Stimulated activated CD4-positive, alpha-beta T cell treated with anti-CD3 and anti-CD28 coated beads, Interleukin-12 subunit alpha, Interleukin-12 subunit beta, amount 100 ng/mL, for 24 hours (primary cell): ENCODE measurements at places on chromosomes 13 and 19.

DNA sequence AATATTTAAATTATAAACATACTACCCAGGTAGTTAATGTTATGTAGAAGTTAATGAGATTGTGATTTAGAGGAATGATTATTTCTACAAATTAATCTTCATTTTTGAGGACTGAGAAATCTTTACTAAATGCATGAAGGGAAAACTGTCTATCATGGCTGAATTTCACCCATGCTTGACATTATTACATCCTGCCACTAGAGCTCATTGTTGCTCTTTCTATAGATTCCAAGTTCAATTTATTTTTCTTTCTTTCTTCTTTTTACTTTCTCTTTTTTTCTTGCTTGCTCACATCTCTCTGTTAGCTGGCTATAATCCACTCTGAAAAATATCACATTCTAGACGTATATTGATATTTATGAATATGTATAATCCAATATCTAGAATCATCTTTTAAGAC lies 505.0 kb upstream of the KLHL1 start:
- DNase-seq: no peak

- no peak for DNase-seq
Measured at GRCh38 chr13:23805122-23805521, 84.1 kb downstream of the MIPEP start.

- no peak for DNase-seq
Measured at GRCh38 chr13:42883771-42884467, 102.5 kb downstream of the FAM216B start.

DNA sequence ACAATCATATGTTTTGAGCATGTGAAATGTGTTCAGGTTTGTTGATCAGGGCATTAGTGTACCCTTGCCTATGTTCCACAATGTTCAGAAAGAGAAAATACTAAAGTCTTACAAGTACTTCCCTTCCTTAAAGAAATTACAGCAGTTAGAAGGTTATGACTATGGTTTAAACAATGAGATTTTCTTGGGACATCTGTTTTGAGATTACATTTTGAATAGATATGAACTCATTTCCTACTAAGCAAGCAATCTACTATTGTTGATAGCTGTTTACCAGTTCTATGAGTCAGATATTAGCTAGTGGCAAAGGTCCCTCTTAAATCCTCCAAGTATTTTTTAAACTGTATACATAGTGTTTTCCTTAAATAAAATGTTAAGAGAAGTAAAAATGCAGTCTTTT lies 241.3 kb downstream of the DACH1 start:
- DNase-seq: no peak

DNA sequence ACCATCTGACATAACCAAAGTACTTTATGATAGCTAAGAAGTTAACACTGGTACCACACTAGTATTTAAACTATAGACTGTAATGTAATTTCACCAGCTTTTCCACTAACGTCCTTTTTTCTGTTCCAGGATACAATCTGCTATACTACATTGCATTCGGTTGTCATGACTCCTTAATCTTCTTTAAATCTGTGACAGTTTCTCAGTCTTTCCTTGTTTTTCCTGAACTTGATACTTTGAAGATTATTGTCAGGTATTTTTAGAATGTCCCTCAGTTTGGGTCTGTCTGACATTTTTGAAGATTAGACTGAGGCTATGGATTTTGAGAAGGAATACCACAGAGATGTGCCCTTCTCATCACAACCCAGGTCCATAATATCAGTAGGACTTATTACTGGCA lies 36.6 kb downstream of the NUFIP1 start:
- DNase-seq: no peak

DNA sequence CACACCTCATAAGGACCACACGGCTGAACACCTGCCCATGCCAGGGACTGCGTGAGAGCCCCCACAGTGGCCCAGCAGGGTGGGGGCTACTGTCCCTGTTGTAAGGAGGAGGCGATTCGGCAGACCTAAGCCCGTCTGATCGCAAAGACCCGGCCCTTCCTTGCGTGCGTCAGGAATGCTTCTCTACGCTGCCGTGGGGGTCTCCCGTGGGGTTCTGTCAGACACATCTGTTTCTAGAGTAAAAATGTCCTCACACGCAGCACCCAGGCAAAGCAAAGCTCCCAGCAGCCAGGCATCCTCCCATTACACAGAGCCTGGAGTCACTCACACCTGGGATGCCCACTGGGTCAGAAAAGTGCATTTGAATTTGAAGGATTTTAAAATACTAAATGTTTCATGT lies 147.7 kb upstream of the SOX1 start:
- no peak for DNase-seq

DNA sequence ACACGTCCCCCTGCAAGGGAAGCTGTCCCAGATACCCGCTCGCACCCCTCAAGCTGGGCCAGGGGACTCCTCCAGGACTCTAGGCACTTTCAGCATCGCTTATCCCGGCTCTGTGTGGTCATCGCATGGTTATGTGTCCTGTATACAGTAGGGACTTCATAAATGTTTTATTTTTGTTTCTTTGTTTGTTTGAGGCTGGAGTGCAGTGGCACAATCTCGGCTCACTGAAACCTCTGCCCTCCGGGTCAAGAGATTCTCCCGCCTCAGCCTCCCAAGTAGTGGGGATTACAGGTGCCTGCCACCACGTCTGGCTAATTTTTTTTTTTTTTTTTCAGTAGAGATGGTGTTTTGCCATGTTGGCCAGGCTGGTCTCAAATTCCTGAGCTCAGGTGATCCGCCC lies 7.5 kb downstream of the ANGPTL8 start:
- no peak for DNase-seq

GRCh38 chr13:42275098-42275471 lies 3.1 kb downstream of the AKAP11 start:
- no peak for DNase-seq

DNA sequence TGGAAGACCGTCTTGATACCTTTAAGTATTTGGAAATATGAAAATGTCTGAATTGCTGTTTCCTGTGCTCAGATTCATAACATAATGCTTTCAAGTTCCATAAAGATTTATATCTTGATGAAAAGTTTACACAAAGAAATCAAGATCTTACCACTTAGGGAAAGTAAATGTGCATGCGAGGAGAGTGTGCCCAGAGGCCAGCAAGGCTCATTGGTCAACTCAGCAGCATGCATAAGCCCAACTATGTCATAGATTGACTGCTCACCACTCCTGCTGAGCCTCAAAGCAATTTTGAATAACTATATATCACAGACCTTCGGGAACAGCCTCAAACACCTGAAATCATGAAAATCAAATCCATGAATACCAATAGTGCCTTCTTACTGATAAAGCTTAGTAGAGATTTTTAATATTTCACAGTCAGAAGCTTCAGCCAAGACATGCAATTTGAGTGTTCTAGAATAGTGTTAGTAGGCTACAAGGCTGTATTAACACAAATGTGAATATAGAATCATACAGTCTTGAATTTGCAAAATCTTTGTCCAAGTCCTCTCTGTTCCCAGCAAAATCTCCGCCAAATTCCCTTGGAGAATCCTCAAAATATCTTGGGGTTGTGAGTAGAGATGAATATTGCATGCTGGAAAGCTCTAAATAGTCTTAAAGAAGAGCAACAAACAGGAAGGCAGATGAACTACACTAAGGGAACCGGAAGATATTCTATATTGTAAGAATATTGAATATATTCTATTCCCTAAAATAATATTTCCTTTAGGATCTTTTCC lies 124.1 kb downstream of the DCLK1 start:
- no peak for DNase-seq

GRCh38 chr13:112058519-112058873 lies 8.5 kb upstream of the SOX1 start:
- DNase-seq: no peak

DNA sequence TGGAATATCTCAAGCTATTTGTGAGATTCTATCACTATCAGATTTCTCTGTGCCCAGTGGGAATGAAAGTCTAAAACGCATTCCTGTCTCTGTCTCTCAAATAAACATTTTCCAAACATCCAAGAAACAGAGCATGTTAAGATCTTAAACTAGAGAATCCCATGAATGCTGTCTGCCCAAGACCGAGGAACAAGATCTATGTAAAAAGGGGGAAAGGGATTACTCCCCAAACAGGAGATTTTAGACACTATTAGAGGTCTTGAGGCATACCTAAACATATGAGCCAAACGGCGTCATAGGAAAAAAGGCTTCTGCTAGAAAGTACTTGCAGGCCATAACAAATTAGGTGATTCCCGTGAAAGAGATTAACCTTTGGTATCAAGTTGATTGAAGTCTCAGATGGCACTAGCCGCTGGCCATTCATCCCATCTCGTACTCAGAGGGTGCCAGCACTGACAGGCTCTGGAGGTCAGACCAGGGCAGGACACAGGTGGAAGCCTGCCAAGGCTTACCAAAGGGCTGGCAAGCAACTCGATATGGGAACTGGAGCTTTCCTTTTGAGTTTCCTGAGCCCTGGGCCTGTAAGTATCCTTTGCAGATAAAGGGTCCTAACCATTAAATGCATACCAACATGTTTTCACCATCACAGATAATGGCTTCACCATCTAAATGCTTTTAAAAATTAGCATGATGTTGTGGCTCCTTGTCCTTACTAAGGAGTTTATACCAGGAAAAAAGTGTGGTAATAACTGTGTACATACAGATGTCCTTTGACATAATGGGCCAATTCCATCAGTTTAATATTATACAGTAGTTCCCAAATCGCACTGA lies 225.2 kb downstream of the FOXO1 start:
- no peak for DNase-seq

DNA sequence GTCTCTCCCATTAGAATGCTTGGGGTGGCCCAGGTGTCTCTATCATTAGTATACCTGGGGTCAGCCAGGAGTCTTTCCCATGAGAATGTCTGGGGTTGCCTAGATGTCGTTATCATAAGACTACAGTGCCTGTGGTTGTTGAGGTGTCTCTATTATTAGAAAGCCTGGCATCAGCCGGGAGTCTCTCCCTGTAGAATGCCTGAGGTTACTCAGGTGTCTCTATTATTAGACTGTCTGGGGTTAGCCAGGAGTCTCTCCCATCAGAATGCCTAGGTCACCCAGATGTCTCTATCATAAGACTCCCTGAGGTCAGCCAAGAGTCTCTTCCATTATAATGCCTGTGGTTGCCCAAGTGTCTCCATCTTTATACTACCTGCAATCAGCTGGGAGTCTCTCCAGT lies 1541.1 kb downstream of the UQCRFS1 start:
- DNase-seq: no peak

DNA sequence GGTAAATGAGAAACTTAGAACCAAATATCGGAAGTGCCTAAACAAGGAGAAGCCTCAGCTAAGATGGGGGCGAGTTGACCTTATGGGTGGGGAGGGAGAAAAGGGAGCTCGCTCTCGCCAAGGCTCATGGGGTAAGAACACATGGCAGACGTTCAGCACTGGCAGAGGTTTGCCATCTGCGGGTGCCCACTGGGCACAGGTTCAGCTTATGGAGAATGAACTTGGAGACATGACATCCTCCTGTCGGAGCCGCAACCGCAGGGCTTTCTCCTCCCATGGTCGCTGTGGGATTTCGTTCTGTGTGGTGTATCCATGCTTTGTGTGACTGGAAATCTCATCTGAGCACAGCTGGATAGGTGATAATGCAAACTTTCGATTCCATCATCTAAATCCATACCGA lies 36.1 kb upstream of the PEPD start:
- DNase-seq: no peak

DNA sequence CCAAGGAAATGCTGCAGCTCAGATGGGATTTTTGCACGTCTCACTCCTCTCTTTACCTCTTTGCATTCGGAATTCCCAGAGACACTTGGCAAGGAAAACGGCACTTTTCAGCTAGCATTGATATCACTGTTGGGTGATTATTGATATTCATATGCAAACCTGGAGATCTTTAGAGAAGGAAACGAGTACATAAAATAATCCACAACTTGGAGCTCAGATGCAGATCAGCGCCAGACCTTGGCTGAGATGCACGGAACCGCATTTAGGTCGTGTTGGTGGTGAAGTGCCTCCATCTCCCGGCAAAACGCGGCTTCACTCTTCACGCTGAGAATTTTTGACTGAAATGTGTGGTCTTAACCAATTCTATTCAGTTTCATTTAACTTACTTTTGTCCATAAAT lies 77.2 kb upstream of the ARHGEF7 start:
- no peak for DNase-seq

GRCh38 chr19:40302224-40303011 lies 17.3 kb upstream of the AKT2 start:
- DNase-seq: no peak

DNA sequence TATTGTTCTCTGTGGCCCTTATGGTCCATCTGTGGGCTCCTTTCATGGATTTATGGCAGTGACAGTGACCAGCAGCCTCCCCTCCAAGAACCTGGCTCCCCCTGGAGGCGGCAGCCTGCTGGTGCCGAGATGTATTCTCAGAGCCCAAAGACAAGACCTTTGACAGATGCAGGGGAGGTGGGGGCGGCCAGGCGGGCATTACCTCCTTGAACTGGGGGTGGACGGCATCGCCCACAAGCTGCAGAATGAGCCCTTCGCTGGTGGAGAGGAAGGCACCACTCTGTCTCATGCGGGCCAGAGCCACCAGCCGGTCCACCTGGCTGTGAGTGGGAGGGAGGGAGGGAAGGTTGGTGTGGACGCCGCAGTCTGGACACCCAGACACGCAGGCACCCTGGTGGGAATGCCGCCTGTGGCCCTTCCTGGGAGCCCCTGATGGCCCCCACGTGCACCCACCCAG lies 6.6 kb downstream of the ISOC2 start:
- DNase-seq: no peak

GRCh38 chr19:13937479-13938300 lies 527 bp downstream of the PODNL1 start:
- DNase-seq: no peak

GRCh38 chr13:112711528-112712265 lies 21.9 kb downstream of the ATP11A start:
- no peak for DNase-seq

DNA sequence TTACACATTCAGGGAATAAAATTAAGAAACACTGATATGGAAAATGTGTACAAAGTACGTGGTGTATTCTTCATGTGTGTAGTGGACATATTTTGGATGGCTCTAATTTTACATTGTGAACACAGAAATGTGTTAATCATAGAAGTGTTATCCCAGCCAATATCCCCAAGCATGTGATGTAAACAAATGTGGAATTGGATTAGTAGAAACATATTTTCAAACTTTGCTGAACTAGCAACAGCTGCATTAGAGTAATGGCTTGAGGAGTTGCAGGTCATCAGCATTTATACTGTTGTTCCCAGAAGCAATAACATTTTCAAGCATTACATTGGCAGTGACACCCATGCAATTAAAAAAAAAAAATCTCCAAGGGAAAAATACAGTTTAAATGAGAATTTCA lies 600.6 kb downstream of the SLITRK1 start:
- DNase-seq: no peak

- DNase-seq: no peak
Measured at GRCh38 chr13:95754069-95754468, 77.1 kb downstream of the DNAJC3 start.
